NK-92 treated with Interleukin-12 subunit alpha and Interleukin-12 subunit beta, amount 100 ng/mL, for 24 hours (cell line): ENCODE measurements at places on chromosomes 6 and 20.
A peak's percentile ranks its signal among the peaks of the same experiment; 100 is the strongest.

DNA sequence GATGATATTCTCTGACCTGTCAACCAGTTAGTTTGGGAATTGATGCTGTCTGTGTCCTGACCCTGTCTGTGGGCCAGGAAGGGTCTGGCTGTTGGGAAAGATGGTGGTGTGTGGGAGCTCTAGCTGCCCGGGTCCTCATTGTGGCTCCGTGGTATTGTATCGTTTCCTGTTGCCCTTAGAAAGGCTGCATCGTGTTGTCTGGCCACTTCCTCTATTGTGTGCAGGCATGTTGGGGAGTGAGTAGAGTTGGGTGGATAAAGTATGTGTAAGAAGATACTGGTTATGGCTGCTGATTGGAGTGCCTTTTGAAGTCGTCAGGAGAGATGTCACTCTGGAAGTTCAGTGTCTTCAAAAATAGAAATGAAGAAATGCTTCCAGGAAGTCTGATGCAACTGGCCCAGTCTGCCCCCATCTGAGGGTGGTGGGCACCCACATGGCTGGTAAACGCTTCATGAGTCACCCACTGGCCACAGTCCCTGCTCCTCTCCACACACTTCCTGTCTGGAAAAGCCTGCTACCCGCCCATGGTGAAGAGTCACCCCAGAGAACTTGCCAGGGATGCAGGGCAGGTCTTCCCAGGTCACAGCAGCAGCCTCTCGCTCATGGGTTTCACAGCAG is 27.9 kb downstream of the PPARD start:
- peak; percentile 64 for DNase-seq

- no peak for DNase-seq
Observed at GRCh38 chr6:90295854-90296340, 746 bp downstream of the BACH2 start.

DNA sequence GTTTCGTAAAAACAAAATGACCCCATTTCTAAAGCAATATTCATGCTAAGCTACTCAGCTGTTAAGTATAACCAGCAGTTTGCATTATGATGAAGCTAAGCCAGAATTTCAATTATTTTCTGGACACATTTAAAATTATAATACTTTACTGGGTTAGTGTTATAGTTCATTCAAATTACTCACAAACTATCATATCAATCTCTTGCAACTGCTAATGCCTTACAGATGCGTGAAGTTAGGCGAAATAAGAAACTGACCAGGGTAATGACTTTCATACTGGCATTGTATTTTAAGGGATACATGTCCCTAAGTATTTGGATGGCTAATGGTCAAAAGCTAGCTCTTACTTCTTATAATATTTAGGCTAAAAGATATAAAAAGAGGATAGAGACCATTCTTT is 249.6 kb downstream of the TSHZ2 start:
- DNase-seq, result no peak

DNA sequence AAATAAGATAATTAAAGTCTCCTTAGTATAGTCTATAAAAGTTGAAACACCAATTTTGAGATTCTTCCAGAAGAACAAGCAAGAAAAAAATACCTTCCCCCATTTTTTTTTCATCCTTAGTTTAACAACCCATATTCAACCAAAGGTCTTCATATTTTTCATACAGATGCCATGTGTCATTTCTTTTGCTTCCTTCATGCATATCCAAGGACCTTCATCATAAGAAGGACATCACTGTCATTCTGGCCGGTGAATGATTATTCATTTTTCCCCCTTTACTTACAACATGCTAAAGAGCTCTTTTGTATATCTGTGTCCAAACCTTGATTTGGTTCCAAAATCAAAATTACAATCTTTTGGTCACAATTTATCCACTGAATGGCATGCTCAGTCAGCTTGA is 21.3 kb upstream of the CLIC5 start:
- DNase-seq, result no peak

GRCh38 chr20:56285496-56285895 is 37.0 kb downstream of the MC3R start:
- no peak for DNase-seq

DNA sequence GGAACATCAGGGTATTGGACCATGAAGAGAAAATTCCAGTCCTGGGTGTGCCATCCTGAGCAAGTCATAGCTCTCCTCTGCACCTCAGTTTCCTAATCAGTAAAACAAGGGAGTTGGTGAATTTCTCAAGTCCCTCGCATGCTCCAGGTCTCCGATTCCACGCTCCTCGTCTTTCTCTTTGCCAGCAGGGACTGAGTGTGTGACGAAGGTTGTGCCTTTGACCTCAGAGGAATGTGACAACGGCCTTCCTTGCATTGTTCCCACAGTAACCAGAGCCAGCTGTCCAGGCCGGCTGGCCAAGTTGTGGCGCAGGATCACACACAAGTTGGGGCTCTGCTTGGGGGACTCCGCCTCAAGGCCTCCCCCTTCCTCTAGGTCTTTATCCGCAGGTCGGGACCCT is 217.3 kb downstream of the ATXN1 start:
- DNase-seq, result no peak

GRCh38 chr6:163031931-163032330 is 304.2 kb downstream of the PACRG start:
- DNase-seq, result no peak

DNA sequence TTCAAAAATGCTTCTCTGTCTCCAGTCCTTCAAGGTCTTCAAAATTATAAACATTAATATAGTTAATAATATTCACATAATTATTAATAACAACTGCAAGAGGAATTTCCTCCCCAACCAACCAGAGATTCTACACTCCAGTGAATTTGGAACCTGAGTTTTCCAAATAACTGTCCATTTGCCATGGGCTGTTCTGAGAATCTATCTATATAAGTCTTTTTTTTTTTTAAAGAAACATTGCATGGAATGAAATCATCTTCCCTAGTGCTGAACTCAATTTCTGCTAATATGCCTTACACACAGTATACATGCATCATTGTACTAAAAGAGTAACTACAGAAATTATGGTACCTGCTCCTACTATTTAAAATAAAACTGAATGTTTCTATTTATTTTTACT is 113.9 kb downstream of the SLC22A3 start:
- DNase-seq, result no peak

DNA sequence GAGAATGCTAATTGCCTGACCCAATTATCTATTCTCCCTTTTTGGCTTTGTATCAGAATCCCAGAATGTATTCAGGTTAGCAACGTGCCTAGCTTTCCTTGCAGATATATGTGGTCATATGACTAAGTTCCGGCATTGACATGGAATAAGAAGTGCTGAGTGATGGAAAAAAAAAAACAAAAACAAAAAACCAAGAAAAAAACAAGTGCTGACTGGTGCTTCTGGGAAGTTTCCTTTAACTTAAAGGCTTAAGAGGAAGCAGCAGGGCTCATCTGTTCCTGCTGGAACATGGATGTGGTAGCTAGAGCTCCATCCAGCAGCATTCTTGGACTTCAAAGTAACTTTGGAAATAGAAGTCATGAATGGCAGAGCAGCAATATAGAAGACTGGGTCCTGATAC is 10.4 kb upstream of the RPF2 start:
- no peak for DNase-seq

- DNase-seq, result no peak
Observed at GRCh38 chr6:27837625-27838057, 74.6 kb downstream of the OR2B2 start.

DNA sequence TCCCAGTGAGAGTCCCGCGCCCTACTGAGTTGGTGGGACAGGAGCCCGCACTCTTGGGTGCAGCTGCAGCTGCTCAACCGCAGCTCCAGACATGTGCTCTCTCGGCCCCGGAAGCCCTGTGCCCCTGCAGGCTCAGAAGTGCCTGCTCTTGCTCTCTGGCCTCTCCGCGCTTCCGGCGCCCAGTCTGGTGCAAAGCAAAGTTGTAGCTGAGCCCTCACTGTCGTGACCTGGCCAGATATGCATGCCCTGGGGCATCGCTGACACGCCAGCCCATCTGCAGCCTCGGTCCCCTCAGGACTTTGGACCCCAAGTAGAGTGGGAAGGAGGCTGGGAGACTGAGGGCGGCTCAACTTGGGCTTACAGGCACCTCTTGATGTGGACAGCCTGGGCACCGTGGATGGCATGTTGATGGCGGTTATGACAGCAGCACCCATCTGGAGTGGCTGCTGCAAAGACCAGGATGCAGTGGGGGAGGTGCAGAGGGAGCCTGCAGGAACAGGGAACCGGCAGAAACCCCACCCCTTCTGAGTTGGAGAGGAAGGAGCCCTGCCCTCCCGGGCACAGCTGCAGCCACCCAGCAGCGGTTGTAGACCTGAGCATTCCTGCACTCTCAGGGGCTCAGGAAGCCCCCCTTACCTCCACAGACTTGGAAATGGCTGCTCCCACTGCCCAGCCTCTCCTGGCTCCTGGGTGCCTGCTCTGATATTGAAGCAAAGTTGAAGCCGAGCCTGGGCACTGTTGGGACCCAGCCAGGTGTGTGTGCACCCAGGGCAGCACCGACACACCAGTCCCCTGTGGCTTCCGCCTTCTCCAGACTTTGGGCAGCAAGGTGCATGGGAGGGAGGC is 462.6 kb downstream of the TBC1D32 start:
- DNase-seq, result no peak

DNA sequence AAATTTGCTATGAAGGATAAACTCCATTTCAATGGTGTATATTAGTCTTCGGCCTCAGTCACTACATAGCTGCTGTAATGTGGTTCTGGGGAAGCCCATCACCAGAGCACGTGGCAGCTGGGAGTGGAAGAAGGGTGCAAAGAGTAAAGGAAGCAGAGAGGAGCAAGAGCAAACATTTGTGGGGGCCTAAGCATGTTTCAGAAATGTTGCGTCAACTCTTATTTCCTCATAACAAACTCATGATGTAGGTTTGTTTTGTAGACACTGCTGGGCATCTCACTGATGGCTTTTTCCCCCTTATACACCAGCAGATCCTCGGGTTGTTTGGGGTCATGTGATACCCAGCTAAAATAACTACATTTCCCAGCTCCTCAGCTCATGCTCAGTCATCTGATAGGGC is 37.3 kb downstream of the DOK5 start:
- no peak for DNase-seq

DNA sequence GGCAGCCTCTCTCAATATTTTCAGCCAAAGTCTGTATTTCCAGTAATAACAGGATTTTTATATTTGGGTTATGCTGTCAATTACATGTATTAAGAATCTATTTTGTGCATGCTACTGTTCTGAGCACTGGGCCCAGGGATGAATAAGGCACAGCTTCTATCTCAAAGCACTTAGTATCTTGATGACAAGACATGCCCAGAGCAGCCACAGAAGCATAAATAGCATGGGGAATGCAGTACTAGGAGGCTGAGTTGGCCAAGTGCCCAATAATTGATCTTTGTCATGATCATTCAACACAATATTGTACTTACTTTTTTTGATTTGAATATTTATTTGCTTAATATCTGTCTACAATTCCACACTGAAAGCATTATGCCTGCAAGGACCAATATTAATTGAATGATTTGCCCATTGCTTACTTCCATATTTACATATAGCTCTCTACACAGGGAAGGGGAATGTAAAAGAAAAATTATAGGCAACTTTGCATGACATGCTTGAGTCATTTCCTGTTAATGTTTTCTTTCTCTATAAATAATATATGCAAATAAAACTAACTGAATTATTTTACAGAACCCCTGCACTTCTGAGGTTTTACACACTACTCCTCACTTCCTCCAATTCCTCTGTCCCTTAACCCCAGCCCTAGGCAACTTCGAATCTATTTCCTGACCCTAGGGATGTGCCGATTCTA is 298.9 kb upstream of the BMP2 start:
- DNase-seq, result no peak

DNA sequence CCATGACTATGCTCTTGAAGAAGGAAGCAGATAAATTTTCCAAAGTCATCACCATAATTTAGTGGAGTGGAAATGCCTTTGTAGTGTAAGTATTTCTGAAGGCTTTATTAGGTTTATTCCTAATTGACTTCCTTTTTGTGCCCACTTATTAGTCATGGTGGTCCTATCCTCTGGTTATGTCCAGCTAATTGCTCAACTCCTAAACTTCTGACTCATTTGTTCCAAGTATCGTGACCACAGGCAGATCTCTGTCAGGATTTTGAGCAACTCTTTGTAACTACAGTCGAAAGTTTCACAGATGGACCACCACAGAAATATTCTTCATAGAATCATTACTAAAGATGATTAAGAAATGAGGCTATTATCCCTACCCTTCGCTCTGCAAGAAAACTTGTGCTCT is 315.6 kb upstream of the PTCHD4 start:
- no peak for DNase-seq

DNA sequence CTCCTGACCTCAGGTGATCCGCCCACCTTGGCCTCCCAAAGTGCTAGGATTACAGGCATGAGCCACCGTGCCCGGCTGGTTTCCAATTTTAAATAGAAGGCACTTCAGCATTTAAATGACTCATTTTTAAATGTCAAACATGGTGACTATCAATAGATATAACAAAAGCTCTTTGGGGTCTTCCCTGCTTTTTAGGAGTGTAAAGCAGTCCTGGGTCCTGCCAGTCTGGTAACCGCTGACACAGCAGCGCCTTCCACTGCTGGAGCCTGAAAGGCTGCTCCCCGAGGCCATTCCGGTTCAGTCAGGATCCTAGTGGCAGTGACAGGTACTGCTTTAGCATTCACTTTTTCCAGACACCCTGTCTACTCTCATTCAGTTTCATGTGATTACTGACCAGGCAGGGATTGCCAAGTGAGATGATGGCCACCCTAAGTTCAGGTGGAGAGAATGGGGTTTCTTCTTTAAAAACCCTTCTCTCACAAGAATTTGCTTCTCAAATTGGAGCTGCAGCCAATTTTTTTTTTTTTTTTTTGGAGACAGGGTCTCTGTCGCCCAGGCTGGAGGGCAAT is 5.1 kb downstream of the DIDO1 start:
- DNase-seq, result no peak

DNA sequence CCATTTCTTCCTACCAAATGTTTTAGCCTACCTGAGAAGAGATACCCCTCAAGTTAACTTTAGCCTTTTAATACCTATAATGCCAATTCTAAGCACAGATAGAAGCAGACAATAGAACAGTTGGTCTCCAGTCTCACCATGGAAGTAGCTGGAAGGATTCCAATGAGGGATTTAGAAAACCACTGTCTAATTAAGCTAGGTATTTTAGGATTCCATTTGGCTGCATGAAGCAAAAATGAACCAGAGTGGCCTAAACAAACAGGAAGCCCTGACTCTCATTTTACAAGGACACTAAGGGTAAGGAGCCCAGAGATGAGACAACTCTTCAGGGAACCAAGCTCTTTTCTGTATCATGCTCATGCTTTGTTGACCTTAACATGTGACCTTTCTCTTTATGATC is 199.2 kb downstream of the ALDH8A1 start:
- no peak for DNase-seq

GRCh38 chr20:54629632-54630031 is 154.2 kb downstream of the DOK5 start:
- DNase-seq, result no peak

DNA sequence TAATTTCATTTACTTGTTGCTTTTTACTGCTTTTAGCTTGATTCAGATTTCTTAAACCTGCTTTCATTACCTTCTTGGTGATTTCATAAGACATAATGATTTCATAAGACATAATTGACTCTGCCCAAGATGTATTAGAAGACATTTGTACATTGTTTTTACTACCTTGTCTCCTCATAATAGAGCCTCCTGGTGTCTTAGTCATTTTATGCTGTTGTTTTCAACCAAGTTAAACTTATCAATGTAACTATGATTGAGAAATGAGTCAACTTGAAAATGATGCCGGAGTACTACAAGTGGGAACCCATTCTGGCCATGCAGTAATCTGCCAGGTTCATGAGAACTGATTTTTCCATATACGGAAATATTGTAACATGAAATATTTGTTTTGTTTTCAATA is 573.6 kb downstream of the MMUT start:
- no peak for DNase-seq
